ENCODE measurements at places on chromosomes 11 and 22.

- no peak for DNase-seq
Observed at GRCh38 chr11:70104419-70104818, 26.3 kb downstream of the ANO1 start.

- DNase-seq: no peak
Observed at GRCh38 chr11:74671520-74672196, 59.6 kb downstream of the CHRDL2 start.

- DNase-seq: no peak
Observed at GRCh38 chr22:36329254-36330078, 58.3 kb downstream of the MYH9 start.

- DNase-seq: no peak
Observed at GRCh38 chr11:82233201-82233600, 500.5 kb downstream of the FAM181B start.

- no peak for DNase-seq
Observed at GRCh38 chr11:15179167-15179566, 64.4 kb downstream of the INSC start.

DNA sequence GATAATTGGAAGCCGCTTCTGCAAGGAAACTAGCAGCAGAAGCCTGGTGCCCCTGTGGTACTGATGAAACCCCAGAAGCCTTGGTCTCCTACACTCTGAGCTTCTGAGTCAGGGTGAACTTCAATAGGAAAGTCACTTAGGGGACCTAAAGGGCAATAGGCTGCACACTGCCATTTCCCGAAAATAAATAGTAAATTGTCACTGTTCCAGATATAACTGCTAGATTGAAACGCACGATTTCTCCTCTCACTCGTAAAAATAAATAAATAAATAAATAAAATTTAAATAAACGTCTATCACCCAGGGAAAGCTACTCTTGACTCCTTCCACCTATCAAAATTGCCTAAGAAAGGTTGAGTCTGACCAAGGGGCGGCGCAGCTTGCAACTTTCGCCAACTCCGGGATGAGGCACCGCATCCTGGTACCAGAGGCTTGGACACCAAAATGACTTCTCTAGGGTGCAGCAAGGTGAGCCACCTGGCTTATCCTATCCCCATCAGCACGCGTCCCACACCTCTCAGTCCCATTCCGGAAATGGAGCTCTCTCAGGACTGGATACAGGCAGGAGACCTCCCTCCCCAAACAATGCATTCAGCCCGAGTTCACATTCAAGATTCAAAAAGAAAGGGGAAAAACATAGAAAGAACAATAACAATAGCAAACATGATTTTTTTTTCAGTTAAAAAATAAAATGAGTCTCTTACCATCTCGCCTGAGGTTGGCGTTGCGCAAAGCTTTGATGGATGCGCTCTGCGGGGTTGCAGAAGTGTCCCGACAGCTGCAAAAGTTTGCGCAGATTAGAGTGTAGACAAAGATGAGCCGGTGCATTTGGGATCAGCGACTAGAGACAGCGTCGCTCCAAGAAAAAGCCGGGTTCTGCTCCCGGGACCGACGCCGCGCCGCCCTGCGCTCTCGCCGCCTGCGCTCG, 583 bp downstream of the PDGFD start:
- DNase-seq: no peak

GRCh38 chr11:77497368-77497767, 23.5 kb upstream of the PAK1 start:
- DNase-seq: no peak

DNA sequence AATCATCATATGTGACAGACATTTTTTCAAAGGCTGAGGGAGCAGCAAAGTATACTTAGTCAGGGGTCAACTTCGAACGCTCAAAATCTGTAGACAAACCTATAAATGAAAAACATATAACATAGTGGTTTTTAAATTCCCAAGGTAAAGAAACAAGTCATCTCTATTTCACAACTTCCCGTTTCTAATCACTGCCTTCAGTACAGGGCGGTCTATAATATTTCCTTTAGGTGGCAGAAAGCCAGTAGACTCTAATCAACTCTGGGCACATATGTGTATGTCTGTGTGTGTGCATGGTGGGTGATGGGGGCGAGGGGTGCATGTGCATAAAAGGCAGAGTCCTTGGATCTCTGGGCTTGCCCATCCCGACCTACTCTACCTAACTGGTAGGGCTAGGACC, 55.0 kb upstream of the ARFGAP3 start:
- DNase-seq: no peak

DNA sequence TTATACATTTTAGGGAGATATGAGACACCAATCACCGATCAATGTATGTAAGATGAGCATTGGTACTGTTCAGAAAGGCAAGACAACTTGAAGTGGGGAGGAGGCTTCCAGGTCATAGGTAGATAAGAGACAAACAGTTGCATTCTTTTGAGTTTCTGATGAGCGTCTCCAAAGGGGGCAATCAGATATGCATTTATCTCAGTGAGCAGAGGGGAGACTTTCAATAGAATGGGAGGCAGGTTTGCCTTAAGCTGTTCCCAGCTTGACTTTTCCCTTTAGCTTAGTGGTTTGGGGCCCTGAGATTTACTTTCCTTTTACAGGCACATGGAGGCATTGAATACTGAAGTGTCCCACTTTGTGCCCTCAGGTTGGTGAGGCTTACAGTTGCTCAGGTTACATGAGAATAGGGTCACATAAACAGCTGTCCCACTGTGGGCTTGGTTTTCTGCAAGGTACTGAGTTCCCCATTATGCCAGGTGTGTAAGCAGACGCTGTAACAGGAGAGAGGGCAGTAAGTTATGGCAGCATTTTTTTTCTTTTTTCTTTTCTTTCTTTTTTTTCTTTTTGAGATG, 129.8 kb upstream of the SERPIND1 start:
- no peak for DNase-seq

GRCh38 chr11:125001079-125001778, 47.2 kb downstream of the CCDC15 start:
- no peak for DNase-seq

GRCh38 chr22:31343235-31344191, 2.6 kb downstream of the PATZ1 start:
- DNase-seq: no peak

DNA sequence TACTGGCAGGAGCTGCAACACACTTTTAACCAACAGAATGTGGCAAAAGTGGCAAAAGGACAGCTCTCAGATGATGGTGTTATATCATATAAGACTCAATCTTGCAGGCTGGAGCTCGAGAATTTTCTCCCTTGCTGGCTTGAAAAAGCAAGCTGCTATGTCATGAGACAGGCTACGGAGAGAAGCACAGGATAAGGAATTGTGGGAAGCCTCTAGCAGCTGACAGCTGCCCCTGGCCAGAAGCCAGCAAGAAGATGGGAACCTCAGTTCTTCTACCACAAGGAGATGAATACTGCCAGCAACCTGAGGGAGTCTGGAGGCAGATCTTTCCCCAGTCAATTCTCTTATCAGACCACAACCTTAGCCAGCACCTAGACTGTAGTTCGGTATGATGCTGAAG, 24.6 kb downstream of the FXYD6 start:
- DNase-seq: no peak

DNA sequence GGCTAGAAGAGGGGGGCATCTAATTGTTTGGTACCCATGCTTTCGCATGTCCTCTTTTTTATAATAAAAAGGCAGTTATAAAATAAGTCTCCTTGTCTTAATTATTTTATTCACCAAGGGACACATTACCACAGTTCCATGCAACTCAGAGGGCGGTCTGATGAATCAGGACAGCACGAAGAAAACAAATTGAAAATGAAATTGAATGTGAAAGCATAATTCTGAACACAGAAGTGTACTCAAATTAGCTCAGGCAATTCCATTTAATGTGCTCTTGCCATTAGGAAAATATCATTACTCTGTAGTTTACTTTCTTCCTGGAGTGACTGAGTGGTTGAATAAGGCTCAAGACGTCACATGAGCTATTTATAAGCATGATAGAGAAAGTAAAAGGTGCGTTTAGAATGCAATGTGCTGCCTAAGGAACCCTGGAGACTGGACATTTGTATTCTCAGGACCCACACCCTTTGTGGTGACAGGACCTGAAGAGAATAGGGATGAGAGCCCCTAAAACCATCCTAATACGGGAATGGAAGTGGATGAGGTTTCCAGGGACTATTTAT, 59.6 kb downstream of the MTNR1B start:
- DNase-seq: no peak

GRCh38 chr11:134237557-134237922, 13.1 kb downstream of the VPS26B start:
- no peak for DNase-seq

DNA sequence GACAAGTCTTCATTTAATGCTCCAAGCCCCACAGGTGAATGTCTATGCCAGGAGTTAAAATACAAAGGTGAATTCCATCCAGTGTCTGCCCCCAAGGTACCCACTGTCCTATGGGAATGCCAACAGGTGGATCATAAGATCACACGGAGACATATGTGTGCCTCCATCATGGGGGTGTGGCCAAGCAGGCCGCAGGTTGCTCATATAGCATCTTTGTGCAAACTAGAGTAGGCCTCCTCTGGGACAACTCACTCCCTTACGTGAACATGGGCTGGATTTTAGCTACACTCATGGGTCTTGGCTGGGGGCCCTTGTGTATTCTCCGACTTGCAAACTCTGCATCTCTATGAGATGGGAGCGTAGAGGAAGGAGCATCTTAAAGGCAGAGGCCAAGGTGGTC, 6.9 kb downstream of the NCF4 start:
- DNase-seq: no peak

GRCh38 chr11:1303126-1303821, 6.2 kb downstream of the TOLLIP start:
- no peak for DNase-seq

GRCh38 chr11:4191031-4191571, 96.5 kb downstream of the RRM1 start:
- DNase-seq: no peak

GRCh38 chr11:104968856-104969776, 742 bp upstream of the CASP4 start:
- DNase-seq: no peak

GRCh38 chr11:109582470-109582869, 160.5 kb downstream of the C11orf87 start:
- DNase-seq: no peak

GRCh38 chr22:48416396-48417224, 1411.1 kb downstream of the BRD1 start:
- no peak for DNase-seq

Measured in cortex of kidney (tissue), 1 donor.